ENCODE measurements at places on chromosomes 12 and 14.

DNA sequence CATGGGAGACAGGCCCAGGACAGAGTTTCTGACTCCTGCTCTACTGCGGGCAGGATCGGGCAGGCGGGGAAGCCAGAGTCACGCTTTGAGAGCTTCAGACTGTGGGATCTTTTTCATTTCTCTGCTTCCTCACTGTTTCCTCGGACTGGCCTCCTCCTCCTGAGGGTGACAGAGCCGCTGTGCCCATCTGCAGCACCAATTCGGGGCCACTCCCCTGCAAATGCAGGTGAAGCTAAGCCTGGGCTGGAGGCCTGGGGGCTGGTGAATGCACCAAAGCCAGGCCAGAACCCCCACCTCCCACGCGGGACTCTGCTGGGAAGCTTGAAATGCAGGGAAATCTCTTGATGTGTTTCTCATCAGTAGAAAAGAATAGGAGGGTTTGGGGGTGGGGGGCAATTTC lies 77.5 kb downstream of the FOXN3 start:
- DNase-seq: no peak

DNA sequence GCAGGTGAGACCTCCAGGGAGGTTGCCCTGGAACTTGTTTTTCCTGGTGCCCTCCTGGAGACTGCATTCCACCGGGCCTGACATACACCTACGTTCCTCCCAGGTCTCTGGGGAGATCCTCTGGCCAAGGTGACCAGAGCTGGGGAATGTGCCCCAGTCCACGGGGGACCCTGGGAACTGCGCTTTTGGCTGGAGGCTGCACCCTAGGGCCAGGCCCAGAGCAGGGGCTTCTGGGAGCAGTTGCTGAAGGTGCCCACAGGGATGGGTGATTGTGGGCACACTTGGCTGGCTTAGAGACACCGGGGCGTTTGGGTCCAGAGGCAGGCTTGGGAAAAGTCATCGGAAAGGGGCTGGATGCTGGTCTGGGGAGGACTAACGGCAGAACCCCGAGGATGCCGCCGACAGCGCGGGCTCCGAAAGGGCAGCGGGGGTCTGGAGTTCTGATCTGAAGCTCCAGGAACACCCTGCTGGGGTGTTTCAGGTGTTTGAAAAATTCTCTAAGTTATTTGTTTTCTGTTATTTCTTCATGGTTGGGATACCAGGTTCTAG lies 36.5 kb upstream of the TDRD9 start:
- no peak for DNase-seq

DNA sequence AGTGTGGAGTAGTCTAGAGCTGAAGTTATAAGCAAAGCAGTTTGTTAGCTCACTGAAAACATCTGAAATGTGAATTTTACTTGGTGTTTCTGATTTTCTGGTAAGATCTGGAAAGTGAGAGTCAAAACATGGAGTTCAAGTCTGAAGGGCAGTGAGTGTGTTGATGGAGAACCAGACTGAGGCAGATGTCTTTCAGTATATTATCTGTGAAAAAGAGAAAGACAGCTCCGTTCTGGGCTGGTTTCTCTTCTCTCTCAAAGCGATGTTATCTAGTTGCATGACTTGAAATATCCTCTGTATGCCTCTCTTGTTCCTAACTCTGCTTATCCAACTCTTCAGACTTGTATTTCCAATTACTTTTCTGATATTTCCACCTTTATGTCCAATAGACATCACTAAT lies 381.9 kb upstream of the RGS6 start:
- DNase-seq: no peak

DNA sequence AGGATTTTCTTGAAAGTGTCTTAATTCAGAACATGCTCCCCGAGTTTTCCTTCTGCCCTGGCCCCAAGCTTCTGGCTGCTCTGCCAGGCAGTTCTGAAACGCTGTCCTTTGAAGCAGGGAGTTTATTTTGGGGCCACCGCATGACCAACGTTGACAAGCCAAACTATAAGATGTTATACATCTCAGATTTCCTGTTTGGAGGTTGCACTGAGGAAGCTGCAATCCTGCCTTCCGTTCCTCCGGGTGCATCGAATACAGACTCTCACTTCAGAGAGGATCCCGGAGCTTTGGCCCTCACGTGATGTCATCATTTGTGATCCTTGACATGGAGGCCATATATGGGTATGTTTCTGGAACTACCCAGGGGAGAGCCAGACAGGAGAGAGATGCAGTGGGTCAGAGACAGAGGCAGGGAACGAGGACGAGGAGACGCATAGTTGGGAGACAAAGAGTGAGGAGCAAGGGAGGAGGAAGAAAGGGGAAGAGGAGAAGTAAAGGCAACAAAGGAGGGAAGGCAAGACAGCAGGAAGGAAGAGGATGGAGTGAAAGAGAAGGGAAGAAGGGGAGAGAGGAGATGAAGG lies at the start of gene ASB2:
Gene ASB2, minus strand, starts transcription at position 94 of the 581 bp plus-strand sequence. CDS start 12,031 bp downstream, outside the sequence.
- no peak for DNase-seq

DNA sequence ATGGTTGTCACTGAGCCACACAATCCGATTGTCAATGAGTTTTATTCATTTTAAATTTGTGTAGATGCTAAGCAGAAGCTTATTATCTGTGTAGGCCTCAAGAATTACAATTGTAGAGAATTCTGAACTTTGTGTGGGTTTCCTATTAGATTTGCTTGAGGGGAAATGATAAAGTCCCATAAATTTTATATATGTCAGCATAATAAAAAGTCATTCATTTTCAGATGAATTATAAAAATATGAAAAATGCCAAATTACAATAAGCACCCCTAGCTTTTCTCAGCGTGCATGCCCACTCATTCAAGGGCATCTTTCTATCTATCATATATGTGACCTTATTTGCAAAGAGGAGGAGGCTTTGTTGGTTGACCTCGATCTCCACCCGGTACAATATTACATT lies 1041.1 kb upstream of the FOXG1 start:
- no peak for DNase-seq

- DNase-seq: no peak
Measured at GRCh38 chr12:14621826-14622225, 54.1 kb upstream of the PLBD1 start.

DNA sequence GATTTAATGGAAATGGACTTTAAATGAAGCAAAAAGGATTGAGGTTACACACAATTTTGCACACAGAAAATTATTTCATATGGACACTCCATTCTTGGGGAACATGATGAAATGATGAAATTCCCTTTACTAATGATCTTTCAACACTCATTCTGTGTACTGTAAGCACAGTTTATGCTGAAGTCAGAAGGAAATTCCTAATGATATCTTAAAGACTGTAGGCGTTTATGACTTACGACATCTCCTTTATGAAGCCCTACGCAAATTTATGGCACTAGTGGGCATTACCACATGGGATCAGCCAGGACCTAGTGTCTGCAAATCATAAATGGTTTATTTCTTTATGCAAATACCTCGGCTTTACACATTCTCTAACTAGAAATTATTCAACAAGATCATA lies 97.9 kb upstream of the SOX5 start:
- no peak for DNase-seq

- no peak for DNase-seq
Measured at GRCh38 chr12:127150028-127150427, 1116.9 kb upstream of the TMEM132C start.

DNA sequence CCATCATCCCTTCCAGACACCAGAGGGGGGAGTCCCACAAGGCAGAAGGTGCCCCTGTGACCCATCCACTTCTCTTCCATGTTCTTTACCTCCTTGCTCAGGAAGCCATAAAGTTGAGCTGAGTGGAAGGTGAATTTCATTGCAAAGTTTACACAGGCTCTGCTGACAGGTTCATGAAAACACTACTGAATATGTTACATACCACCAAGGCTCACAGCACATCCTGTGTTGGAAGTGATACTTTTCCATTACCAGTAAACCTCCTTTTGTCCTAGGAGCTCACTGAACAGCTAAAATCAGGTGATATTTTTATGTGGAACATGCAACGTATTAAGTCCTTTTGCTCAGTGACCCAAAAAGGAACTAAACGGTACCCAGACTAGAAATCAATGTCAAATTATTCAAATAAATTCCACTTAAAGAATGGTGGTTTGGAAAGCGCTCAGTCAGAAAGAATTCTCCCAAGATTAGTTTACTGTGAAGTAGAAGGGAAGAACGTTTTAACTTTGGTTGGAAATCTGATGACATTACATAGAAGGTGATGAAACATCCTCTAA lies 196.2 kb upstream of the NUDT4 start:
- DNase-seq: no peak

DNA sequence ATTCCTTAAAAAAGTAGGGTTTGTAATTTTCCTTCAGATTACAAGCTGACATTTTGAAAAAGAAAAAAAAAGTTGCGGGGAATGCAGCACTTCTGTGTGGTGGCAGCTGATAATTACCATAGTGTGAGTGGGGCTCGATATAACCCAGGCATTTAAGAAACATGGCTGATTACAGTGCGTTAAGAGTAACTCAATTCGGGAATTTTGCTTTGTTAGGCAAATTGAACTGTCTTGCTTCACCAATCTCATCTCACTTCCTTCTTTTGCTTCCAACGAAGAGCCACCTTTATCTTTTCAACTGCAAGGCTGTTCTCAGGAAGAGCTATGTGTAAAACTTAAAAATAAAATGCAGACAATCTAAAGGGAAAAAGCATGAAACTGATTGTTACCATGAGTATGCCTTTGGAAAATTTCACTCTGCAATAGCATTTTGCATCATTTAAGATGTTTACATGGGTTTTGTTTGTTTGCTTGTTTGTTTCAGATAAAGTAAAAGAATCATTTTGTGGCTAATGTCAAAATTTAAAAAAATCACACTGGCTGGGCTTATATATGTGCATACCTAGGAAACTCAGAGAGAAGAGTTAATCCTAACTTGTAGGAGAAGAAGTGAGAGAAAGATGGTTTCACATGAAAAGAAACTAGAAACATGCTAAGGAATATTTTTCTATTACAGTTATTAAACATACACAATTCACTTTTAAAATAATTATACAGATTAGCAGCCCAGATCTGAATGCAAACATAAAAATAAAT lies 295.9 kb upstream of the ATP2B1 start:
- no peak for DNase-seq

DNA sequence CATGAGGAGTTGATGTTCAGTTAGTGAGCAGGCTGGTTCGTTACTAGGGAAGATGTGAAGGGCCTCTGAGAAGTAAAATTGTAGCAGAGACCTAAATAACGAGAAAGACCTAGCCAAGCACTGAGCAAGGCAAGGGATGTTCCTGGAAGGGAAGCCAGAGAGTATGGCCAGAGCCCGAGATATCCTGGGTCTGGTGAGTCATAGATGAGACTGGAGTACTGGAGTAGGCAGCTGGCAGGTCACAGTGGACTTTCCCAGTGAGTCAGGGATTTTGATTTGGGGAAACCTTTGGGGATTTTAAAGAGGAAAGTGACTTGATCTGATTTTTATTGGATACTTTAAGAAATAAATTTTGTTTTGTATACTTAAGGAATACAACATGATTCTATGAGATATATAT lies 369.0 kb downstream of the DIO2 start:
- DNase-seq: no peak

- DNase-seq: no peak
Measured at GRCh38 chr12:80299976-80300375, 144.1 kb upstream of the PTPRQ start.

DNA sequence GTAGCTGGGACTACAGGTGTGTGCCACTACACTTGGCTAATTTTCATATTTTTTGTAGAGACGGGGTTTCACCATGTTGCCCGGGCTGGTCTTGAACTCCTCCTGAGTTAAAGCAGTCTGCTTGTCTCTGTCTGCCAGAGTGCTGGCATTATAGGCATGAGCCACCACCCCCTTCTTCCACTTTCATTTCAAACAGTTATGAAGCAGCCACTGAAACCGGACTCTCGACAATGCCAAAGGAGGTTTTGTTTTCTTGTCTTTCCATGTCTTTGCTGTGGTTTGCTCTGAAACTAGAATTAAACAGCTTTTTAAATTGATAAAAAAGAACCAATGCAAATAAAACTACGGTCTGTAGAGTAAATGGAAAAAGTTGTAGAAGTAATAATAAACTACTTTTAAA lies 30.4 kb downstream of the RAP1B start:
- DNase-seq: no peak

- no peak for DNase-seq
Measured at GRCh38 chr12:23855813-23856212, 93.7 kb downstream of the SOX5 start.

Measured in GF-D8 (cell line).